Kidney epithelial cell (primary cell): ENCODE measurements at places on chromosomes 2 and 18.

DNA sequence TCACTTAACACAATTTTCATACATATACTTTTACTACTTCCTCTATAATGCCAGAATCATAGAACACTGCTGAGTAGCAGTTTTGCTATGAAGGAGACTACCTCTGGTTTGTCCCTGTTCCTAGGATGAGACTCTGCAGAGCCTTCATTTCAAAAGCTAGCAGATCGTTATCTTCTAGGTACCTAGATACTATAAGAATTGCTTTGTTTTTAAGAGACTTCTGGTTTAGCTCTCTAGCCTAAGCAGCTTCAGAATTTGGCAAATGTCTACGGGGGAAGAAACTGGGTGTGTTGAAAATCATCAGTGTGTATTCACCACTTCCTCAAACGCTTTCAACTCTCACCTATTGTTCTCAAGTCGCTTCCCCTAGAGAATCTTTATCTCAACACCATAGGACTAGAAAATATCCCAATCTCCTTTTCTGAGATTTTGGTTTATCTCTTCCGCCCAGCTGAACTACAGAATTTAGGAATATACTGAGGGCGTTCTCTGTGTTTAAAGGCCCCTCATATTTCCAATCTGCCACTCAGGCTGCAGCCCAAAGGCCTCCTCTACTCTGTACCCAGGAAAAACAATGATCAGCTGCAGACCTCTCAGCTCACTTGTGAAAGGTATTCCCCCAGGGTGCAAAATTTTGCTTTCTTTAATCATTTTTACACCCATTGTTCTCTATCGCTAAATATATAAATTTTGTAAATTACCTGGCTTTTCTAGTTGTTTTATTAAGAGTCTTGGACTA, 28.7 kb downstream of the SMAD2 start:
- DNase-seq = no peak

DNA sequence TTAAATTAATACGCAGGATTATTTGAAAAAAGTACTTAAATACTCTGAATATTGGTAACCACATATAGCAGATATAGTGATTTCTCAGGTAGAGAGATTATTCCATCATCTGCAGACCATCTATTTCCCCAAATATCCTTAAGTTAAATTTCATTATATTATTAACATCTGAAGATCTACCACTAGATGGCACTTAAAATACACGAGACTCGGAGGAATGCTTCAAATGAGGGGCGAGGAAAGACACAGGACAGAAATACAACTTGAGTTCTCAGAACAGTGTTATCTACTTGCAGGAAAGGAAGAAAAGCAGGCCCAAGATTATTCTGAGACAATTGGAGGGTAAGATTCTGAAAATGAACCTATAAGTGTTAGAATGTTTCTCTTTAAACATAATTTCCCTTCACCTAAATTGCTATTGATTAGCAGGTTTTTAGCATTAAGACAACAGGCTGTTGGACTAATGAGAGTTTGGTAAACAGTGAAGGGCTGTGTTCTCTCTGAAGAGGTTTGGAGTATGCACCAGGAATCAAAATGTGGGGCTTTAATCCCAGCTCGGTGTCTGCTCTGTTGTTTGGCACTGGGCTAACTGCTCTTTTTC, 76.9 kb upstream of the GCFC2 start:
- DNase-seq = no peak

GRCh38 chr2:48589170-48589767, 28.4 kb upstream of the GTF2A1L start:
- DNase-seq = no peak

DNA sequence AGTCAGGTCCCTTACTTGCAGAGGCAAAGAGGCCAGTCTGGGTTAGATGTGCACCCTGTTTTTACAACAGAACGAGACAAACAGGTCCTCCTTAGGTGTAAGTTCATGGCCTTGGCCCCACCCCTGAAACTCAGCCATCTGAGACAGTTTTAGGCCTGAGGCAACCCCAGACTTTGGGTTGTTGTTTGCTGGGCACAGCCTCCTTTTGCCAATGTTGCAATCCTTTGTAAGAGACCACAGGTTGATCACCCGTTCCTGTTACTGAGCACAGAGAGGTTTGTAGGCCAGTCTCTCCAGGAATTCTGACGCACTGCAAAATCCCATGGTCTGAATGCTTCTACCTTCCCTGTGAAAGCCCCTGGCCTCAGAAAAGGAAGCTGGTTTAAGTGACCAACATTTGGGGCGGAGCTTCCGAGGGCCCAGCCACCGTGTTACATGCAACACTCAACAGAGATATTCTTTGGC, 15.5 kb upstream of the IL1RN start:
- DNase-seq = no peak

GRCh38 chr2:221377066-221377465, 195.0 kb downstream of the EPHA4 start:
- no peak for DNase-seq

DNA sequence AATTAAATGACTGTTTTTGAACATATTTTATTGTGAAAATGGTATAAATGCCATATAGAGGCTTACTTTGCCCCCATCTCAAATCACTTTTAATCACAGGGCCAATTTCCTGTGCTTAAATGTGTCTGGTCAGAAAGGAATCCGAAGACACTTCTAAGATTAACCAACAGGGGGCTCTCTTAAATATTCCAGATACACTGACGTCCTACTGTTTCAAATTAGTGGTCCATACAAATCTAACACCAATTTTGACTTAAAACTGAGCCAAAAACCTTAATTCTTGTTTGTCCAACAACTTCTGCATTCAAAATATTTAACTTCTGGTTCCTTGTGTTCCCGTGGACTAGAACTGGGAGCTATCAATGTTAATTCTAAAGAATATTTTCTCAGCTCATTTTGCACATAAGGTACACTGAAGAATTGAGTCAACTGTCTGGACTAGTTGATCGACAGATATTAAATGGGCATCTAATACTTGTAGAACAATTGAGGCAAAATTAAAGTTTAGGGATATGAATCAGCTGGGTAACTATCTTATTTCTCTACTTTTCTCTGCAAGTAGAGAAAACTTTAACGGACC, 557.5 kb downstream of the ARHGAP15 start:
- DNase-seq = peak; percentile 4

DNA sequence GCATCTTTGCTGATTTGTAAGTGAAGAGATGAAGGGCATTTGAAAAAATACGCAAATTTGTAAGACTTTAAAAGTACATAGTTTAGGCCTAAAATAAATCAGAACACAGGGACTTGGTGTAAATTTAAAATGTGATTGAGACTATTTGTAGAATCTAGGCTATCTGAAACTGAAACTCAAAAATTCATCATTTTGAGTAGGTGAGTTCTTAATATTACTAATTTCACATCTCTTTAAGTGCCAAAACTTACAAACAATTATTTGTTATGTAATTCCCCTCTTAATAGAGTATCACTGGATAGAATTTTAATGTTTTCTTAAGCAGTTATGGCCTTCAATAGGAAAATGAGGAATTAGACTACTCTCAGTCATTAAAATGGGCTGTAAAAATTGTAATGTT, 14.0 kb upstream of the HRH4 start:
- DNase-seq = no peak
